ENCODE measurements at places on chromosomes 2 and 18.

DNA sequence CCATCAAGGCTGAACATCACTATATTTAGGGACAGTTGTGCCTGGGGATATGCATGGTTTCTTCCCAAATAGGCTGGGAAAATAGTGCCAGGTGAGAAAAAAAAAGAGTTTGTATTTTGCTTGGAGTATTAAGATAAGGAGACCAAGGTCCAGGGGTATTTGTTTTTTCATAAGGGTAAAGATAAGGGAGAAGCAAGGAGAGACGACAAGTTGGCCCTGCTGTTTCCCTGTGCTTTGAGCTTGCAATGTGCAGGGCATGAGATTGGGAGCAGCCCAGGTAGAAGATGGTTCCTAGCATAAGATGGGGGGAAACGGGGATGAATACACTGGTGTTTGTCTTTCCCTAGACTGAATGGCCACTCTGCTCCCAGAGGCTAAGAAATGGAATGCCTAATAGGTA lies 8.8 kb upstream of the GPR39 start:
- DNase-seq: no peak

GRCh38 chr2:102141970-102142828 lies at the start of gene IL1R1:
TSS of gene IL1R1 (plus strand) at chr2:102142746. CDS start at chr2:102157725, 14,979 bp downstream.
- DNase-seq: no peak

- DNase-seq: no peak
Measured at GRCh38 chr2:74142340-74142739, 5.4 kb downstream of the BOLA3 start.

GRCh38 chr2:99571533-99571932 lies 81.7 kb upstream of the REV1 start:
- no peak for DNase-seq

GRCh38 chr2:20660506-20661420 lies 6.2 kb upstream of the GDF7 start:
- no peak for DNase-seq

GRCh38 chr2:9594366-9595054 lies 36.3 kb downstream of the YWHAQ start:
- no peak for DNase-seq

DNA sequence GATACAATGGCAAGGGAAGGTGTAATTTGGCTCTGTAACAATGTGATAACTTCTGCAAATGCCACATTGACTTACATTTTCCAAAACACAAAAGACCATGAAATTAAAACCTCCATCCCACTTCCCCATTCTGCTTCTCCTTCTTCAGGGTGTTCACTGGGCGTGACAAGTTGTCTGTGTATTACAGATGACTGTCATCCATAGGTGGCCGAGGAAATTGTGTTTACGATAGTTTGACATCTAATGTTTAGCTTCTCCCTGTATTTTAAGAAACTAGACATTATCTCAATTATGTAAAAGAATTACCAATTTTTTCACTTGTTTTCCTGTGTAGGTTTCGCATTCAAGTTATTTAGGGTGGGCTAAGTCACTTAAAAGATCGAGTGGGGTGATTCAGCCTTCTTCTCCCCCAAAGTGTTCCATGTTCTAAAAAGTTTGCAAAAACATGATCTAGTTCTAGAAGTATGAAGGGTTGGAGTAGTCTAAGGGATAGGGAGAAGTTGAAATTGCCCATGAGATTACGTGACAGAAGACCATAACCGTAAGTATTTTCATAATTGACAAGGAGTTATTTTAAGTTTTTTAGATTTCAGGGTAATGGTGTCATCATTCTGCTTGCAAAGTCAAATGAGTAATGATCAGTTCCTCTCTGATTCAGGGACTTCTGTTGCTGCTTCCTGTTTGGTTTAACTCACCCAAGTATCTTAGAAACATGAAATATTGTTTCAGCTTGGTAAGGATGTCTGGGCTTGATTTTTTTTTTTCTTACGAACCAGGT lies 25.2 kb upstream of the CYTIP start:
- no peak for DNase-seq

DNA sequence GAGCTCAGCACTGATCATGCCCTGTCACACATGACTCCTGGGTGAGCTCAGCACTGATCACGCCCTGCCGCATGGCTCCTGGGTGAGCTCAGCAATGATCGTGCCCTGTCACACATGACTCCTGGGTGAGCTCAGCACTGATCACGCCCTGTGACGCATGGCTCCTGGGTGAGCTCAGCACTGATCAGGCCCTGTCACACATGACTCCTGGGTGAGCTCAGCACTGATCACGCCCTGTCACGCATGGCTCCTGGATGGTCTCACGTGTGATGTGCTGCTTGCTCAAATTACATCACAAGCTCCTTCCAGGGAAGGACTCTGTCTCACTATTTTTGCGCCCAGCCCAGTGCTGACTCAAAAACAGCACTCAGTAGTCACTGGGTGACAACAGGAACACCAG lies 258.0 kb downstream of the HDAC4 start:
- no peak for DNase-seq

DNA sequence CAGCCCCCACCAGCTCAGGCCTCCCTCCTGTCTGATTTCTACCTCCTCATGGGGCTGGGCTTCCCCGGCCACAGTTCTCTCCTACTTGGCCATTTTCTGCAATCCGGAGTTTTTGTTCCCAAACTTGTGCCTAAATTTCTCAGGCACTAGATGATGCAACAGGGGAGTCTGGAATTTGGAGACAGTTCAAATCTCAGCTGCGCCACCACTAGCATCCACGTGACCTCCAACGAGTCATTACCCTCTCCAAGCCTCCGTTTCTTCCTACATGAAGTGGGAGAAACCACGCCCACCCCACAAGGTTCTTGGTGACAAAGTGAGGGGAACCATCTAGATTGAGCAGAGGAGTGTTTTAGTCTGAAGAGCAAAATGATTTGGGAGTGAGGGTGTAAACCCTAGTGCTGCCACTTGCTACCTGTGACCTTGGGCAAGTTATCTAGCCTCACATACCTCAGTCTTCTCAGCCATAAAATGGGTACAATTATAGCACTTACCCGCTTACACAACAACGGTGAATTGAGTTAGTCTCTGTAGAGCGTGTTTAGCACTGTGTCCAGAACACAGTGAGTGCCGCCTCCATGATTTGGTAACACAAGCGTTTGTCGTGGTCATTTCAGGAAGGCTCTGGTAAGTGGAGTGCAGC lies 61.4 kb upstream of the ASAP2 start:
- no peak for DNase-seq

DNA sequence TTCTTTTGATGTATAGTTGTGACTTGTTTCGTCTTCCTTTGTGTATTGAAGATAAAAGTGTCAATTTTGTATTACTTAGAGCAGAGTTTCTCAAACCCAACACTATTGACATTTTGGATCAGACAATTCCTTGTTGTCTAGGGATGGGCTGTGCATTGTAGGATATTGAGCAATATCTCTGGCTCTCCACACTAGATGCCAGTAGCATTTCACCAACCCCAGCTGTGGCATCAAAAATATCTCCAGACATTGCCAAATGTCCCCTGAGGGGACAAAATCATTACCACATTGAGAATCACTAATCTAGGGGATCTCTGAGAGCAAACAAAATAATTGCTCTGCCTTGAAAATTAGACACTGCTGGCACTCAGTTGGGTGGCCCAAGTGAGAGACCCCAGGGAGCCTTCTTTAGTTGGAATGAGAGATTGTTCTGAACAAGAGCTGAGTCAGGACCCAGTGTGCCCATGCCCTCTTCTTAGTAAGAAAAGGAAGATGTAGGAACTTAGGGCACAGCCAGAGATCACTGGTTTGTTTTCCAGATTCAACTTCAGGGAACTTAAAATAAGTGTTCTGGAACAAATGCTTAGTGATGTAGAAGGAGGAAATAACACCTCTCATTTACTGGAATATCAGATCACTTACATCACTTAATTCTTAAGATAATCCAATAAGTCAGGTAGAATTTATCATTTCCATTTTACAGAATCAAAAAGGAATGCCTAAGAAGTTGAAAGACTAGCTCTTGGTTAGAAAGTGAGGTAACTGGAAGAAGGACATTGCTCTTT lies 466.6 kb upstream of the TNP1 start:
- DNase-seq: no peak

DNA sequence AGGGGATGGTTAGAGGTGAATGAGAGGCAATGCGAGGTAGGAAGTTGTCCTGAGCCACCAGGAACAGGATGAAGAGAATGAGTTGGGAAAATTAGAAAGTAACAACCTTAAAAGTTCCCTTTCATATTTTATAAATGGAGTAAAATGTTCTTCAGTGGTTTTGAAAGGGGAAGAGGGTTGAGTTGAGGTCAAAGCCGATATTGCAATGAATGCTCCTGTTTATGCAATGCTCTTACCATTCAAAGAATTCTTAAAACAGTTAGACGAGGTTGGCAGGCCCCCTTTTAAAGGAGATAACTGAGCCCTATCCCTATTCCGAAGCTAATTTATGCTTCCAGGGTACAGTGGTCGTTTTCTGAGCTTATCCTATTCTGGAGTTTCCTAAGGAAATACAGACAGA lies 2110.3 kb upstream of the CELF4 start:
- no peak for DNase-seq

DNA sequence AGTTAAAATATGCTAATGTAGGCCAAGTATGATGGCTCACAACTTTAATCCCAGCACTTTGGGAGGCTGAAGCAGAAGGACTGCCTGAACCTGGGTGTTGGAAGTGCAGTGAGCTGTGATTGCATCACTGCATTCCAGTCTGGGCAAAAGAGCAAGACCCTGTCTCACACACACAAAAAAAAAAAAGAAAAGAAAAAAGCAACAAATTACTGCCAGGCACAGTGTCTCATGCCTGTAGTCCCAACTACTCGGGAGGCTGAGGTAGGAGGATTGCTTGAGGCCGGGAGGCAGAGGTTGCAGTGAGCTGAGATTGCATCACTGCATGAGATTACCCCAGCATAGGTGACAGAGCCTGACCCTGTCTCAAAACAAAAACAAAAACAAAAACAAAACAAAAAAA lies 110.6 kb downstream of the PRELID3A start:
- no peak for DNase-seq

GRCh38 chr2:128464456-128464855 lies 145.8 kb upstream of the HS6ST1 start:
- DNase-seq: no peak

DNA sequence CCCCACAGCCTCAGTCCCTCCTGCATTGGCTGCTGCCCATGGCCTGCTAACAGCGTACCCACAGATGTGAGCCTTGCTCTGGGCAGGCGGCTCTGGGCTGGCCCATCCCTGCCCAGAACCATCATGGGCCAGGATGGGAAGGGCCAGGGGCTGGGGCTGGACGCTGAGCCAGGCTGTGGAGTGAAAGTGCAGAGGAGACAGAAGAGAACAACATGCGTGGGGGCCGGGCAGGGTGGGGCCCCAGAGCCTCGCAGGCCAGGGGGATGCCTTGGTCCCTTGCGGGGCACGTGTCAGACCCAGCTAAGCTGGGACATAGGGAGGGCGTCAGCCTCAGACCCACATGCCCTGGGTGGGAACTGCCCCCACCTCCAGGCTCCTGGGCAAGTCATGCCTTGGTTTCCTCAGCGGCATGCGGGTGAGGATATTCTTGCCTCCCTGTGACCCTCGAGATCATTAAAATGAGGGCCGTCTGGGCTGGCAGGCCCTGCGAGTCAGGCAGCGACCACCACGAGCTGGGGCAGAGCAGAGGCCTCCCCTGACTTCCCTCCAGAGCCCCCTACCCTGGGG lies 27.3 kb downstream of the GPC1 start:
- no peak for DNase-seq

DNA sequence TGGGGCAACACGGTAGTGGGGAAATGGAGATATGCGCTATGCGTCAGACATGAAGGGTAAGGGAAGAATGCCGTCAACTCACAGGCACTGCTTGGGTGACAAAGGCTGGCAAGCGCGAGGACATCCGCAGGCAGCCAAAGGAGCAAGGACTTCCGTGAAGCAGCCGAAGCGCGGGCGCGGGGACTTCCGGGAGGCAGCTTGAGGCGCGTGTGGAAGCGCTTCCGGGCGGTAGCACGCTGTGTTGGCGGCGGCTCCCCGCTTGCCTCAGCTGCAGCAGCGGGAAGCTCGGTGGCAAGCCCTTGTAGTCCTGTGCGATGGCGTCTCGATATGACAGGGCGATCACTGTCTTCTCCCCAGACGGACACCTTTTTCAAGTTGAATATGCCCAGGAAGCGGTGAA lies at the start of gene PSMA8:
Gene PSMA8, plus strand, starts transcription at position 218 of the 400 bp plus-strand sequence. Its CDS starts 97 bp downstream, at position 315.
- peak; percentile 37 for DNase-seq

GRCh38 chr2:118616432-118616831 lies 231.0 kb downstream of the EN1 start:
- no peak for DNase-seq

DNA sequence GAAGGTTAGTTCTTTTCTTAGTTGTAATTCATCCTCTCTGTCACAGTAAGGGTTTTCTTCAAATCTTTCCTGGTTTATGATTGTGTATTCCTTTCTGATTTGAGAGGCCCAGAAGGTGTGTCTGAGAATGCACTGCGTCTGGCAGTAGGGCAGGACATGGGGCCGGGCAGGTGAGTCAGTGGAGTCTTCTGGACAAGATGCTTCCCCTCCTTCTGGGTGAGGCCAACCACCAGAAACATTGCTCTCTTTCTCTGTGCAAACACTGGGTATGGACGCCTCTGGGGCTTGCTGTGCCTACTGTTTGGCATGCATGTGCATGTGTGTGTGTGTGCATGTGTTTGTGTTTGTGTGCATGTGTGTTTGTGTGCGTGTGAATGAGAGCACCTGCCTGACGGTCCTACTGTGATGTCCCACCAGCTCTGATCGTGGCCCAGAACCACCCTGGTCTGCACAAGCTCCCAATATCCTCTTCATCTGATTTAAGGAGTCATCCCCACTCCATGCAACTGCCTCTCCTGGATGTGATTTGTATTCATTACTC lies 93.2 kb upstream of the DLX2 start:
- no peak for DNase-seq

- no peak for DNase-seq
Measured at GRCh38 chr2:177165061-177165583, 47.5 kb upstream of the HNRNPA3 start.

DNA sequence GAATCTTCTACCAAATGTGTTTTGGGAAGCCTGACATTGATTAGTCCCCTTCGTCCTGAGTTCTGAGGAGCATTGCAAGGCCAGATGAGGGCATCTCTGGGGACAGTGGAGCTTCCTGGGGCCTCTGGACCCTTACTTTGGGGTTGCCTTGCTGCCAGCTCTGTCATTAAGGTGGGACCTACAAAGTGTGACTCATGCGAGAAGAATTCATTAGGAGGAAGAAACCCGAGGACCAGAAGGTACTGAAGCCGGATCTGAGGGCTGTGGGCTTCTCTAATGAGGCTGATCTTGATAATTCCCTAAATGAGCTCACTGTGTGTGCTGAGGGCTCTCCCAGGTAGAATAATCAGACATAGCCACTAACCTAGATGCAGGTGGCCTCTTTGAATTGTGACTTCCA lies 695 bp upstream of the SCYGR2 start:
- DNase-seq: no peak

Measured in stimulated activated CD4-positive, alpha-beta T cell treated with anti-CD3 and anti-CD28 coated beads, Interleukin-1b, Interleukin-23, amount 100 ng/mL, for 4 hours (primary cell).